Posterior cingulate gyrus (tissue), 11 donors: ENCODE measurements at places on chromosomes 6 and 20.
A peak's percentile ranks its signal among the peaks of the same experiment; 100 is the strongest.

DNA sequence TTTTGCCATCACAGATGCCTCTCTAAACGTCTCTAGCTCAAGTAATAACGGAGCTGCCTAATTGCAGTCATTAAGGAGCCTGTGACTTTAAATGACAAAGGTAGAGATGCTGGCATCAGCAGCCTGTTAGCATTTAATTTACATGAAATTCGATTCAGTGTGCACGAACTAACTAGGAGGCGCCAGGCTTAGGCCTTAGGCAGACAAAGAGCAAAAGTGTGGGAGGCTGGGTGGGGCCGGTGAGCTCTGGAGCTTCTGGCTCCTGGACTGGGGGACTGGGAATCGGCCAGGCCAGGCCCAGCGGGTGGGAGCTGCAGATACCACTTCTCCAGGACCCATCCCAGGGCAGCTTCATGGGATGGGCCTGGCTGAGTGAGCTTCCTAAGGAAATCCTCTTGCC is 170.0 kb upstream of the AGPAT4 start:
- no peak for DNase-seq

- no peak for DNase-seq
These were observed 5.5 kb downstream of the FOXS1 start for GRCh38 chr20:31839782-31840487.

GRCh38 chr6:15356179-15356578 is 110.3 kb downstream of the JARID2 start:
- no peak for DNase-seq

DNA sequence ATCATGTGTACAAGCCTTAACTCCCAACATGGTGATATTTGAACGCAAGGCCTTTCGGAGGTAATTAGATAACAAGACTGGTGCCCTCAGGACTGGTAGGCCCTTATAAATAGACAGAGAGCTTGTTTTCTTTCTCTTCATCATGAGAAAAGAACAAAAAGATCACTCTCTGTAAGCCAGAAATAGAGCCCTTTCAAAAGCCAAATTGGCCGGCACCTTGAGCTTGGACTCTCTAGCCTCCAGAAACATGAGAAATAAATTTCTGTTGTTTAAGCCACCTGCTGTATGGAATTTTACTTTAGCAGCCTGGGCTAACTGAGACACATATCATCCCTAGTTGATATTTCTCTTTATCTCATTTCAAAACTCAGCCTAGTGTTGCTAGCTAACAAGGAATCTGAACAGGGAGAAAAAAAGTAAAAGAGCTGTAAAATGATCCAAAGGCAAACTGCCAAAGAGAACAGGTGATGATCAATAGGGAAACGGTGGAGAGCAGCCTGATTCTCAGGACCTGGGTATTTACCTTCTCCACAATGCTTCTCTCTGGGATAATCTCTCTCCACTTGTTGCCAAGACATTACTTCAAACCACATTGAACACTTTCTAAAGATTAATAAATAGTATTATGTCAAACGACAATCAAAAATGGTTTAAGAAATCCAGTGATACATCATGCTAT is 6.1 kb downstream of the COL21A1 start:
- DNase-seq: no peak

GRCh38 chr20:12798286-12798685 is 210.5 kb upstream of the SPTLC3 start:
- no peak for DNase-seq

- DNase-seq: no peak
These were observed 55.2 kb downstream of the PIGU start for GRCh38 chr20:34621383-34622367.

- DNase-seq: no peak
These were observed 875.4 kb upstream of the MAP3K7 start for GRCh38 chr6:91462241-91462640.

- DNase-seq: no peak
These were observed 143.3 kb upstream of the MAP3K7 start for GRCh38 chr6:90730151-90730673.

- no peak for DNase-seq
These were observed 430.3 kb upstream of the SULF2 start for GRCh38 chr20:48215536-48215935.

DNA sequence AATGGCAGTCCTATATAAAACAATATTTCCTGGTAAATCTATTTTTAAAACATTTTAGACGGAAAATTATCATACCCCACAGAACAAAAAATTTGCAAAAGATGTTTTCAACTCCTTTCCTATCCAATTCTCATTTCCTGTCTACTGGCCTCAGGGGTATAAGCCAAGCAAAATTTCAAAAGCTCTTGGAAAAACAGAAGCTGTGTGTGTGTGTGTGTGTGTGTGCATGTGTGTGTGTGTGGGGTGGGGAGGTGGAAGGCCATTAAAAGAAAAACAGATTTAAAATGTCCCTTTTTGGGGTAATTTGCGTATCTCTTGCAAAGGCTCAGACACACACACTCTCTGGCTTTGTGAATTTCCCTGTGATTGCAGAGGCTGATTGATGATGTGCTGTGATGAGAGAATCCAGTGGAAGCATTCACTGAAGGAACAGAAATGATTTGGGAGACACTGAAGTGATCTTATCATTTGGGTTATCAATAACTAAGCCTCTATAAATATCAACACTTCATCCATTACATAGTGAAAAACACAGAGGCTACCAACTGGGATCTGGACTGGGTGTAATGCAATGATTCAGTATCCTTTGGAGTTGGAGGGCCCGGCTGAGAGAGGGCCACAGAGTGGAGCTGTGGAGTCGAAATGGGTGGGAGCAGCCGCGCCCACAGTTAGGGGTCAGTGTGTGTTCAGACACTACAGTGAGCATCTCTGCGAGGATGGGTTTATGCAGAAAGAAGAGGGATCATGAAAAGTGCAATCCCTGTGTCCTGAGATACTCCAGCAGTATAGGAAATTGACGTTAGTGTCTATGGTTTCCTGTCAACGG is 106.8 kb upstream of the PREP start:
- no peak for DNase-seq

DNA sequence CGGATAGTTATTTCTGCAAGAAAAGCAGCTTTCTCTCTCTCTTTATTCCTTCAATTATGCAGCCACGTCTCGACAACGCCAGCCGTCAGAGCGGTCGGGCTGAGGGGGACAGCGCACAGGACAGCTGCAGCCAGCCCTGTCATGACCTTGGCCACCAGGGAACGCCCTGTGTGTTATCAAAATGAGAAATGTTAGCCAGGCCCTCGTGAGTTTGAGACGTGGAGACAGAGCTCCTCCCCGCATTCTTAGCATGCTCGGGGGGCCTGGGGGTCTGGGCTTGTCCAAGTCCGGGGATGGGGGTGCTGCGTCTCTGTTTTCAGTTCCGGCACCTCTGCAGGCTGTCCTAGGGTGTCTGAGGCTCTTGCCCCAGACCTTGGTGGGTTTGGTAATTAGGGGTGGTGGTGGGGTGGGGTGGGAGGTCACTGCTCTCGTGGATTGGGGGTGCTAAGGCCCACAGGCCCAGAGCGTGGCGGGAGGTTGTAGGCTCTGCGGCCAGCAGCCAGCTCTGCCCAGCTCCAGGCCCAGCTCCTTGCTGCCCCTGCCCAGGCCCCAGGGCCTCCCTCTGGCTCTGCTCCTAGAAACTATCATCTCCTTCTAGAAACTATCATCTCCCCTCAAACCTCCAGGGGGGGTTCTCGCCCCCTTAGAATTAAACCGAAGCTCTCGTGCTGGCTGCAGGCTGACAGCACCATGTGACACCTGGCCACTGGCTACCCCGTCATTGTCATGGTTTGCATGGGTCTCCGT is 54.3 kb upstream of the GATA5 start:
- no peak for DNase-seq

DNA sequence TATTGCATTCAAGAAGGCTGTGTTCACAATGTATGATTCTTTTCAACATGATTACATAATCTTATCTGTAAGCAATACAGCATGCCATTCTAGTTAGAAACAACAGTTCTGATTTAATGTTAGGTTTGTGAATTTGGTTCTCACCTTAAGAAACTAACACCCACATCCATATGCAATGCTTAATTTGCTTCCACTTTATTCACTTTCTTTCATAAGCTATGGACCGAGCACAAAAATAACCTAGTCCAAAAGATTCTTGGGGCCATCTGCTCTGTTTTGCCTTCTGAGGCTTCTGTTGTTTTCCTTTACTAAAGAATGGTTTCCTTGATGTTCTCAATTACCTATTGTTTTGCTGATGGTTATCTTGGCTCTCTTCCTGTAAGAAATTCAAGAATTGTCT is 258.2 kb downstream of the EYS start:
- no peak for DNase-seq

GRCh38 chr6:167405778-167406532 is 81.1 kb downstream of the TTLL2 start:
- peak; percentile 75 for DNase-seq

GRCh38 chr20:44946271-44946852 is 13.8 kb downstream of the TOMM34 start:
- DNase-seq: no peak
